ENCODE measurements at places on chromosomes 16 and 17. TPM values are rescaled to one million over a fixed set of nuclear protein-coding genes. Genes with fewer than 3 reads are reported as not detected.

The TMEM97 gene
- 64.9 TPM for total RNA-seq

The SLC13A2 gene
- total RNA-seq = not detected

The PMM2 gene
- total RNA-seq = 58.9 TPM

The DPEP1 gene
- total RNA-seq = not detected

- H3K36me3 ChIP-seq = peaks cover 6% of the 10 kb centered on the region
- H3K27me3 ChIP-seq = no peaks in the 10 kb centered on the region
- no peak overlapping the region for H3K27ac ChIP-seq
- DNase-seq = no peak
- no peak overlapping the region for H3K4me3 ChIP-seq
- H3K4me1 ChIP-seq = peaks cover 57% of the 10 kb centered on the region
Measured at GRCh38 chr17:77418609-77419008, 277.8 kb downstream of the SEC14L1 start.

DNA sequence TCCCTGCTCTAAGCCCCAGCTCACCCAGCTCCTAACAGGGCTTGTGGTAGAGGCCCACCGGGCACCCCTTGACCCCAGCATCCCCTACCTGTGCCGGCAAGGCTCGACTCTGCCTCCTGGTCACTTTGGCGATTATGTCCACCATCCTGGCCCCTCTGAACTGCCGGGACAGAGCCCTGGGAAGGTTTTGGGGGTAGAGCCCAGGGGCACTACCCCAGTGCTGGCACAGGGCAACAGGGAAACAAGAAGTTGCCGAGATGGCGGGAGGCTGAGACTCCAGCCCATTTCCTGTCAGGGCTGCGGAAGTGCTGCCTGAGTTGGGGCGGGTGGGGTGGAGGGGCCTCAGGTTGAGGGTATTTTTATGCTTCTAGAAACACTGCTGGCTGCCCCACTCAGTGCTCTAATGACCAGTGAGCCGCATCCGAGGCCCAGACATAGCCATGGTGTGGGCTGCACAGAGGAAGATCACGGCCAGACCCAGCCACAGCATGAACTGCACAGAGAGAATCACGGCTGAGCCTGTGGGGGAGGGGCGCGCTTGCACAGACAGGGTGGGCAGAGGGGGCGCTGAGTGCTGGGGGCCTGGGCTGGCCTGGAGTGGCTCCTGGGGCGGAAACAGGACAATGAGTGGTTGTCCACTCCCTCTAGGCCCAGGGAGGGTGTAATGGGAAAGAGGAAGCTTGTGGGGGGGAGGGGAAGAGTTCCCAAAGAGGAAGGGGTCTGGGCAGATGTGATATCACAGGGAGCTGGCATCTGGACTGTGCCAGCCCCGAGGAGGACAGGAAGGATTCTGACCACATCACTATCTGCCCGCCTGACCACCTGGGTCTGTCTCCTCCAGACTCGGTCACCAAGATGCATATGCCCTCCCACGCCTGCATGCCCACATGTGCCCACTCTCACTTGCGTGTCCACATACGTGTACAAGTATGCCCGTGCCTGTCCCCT lies 22.3 kb downstream of the ARHGAP27 start:
- peaks cover 48% of the 10 kb centered on the region for H3K4me1 ChIP-seq
- H3K27ac ChIP-seq = peak overlapping the region; percentile 84
- H3K27me3 ChIP-seq = no peaks in the 10 kb centered on the region
- DNase-seq = peak; percentile 42
- H3K36me3 ChIP-seq = peaks cover 9% of the 10 kb centered on the region
- H3K4me3 ChIP-seq = peak overlapping the region; percentile 100

DNA sequence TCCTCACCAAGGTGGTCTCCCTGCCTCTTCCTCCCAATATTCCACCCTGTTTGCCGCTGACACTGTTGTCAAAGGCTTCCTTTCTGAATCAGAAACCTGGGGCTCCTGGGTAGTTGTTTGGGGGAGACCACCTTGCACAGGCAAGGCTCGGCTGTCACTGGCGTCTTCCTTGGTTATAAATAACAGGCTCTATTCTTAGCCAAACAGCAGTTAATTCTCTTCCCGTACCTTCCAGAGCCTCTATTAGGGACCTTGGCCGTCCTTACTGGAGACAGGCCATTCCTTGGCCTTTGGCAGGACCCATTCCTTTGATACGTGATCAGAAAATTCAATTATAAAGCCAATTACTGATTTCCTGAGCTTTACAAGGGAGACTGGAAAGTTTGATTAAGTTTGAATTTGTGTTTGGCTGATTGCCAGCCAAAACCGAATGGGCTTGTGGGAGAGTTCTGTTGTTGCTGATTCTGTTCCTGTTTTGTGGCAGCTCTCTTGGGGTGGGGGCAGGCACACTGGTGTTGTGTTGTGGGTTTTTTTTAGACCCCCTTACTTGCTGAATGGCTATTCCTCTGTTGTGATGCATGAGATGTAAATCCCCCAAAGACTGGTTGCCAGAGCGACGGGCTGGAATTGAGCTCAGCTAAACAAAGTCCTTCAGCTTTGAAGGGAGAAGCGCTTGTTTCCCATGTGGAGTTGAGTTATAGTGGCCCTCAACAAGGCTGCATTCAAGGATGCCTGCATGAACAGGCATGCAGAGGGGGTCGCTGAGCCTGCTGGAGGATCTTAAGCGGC lies 104.6 kb downstream of the GNAO1 start:
- H3K4me3 ChIP-seq = no peak overlapping the region
- no peaks in the 10 kb centered on the region for H3K4me1 ChIP-seq
- no peak overlapping the region for H3K27ac ChIP-seq
- H3K27me3 ChIP-seq = no peaks in the 10 kb centered on the region
- DNase-seq = no peak

- no peak overlapping the region for H3K27ac ChIP-seq
- no peak for DNase-seq
- no peaks in the 10 kb centered on the region for H3K27me3 ChIP-seq
- no peaks in the 10 kb centered on the region for H3K4me1 ChIP-seq
- no peak overlapping the region for H3K4me3 ChIP-seq
Measured at GRCh38 chr17:63792055-63792729, 18.2 kb downstream of the DDX42 start.

- peaks cover 22% of the 10 kb centered on the region for H3K4me1 ChIP-seq
- H3K27ac ChIP-seq = no peak overlapping the region
- no peaks in the 10 kb centered on the region for H3K27me3 ChIP-seq
- no peak for DNase-seq
- no peaks in the 10 kb centered on the region for H3K36me3 ChIP-seq
Measured at GRCh38 chr17:83056583-83057396, 22.6 kb upstream of the METRNL start.

The IL34 gene
- total RNA-seq = not detected

- H3K4me1 ChIP-seq = peaks cover 14% of the 10 kb centered on the region
- H3K27me3 ChIP-seq = no peaks in the 10 kb centered on the region
- no peak overlapping the region for H3K27ac ChIP-seq
- peaks cover 59% of the 10 kb centered on the region for H3K36me3 ChIP-seq
- no peak overlapping the region for H3K4me3 ChIP-seq
- no peak for DNase-seq
Measured at GRCh38 chr16:50309527-50310307, 43.4 kb downstream of the ADCY7 start.

DNA sequence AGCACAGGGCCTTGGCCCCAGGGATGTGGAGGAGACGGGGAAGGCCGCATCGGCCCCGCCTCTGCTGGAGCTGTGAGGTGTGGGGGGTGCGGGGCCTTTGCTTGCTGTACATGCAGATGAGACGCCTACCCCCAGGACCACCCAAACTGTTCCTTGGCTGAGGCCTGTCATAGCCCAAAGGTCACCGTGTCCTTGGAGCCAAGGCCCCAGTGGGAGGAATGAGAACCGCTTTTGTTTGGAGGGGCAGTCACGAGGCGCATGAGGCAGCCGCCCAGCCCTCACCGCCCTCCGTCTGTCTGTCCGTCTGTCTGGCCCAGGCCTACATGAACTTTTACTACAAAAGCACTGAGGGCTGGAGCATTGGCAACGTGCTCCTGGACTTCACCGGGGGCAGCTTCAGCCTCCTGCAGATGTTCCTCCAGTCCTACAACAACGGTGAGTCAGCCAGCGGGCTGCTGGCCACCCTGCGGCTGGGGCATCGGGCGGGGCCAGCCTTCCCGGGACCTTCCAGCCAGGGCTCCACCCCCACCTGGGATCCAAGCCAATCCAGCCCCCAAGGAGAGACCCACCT lies 8.8 kb downstream of the TAX1BP3 start:
- no peaks in the 10 kb centered on the region for H3K27me3 ChIP-seq
- H3K27ac ChIP-seq = no peak overlapping the region
- no peak for DNase-seq
- no peaks in the 10 kb centered on the region for H3K36me3 ChIP-seq
- H3K4me1 ChIP-seq = no peaks in the 10 kb centered on the region
- no peak overlapping the region for H3K4me3 ChIP-seq

DNA sequence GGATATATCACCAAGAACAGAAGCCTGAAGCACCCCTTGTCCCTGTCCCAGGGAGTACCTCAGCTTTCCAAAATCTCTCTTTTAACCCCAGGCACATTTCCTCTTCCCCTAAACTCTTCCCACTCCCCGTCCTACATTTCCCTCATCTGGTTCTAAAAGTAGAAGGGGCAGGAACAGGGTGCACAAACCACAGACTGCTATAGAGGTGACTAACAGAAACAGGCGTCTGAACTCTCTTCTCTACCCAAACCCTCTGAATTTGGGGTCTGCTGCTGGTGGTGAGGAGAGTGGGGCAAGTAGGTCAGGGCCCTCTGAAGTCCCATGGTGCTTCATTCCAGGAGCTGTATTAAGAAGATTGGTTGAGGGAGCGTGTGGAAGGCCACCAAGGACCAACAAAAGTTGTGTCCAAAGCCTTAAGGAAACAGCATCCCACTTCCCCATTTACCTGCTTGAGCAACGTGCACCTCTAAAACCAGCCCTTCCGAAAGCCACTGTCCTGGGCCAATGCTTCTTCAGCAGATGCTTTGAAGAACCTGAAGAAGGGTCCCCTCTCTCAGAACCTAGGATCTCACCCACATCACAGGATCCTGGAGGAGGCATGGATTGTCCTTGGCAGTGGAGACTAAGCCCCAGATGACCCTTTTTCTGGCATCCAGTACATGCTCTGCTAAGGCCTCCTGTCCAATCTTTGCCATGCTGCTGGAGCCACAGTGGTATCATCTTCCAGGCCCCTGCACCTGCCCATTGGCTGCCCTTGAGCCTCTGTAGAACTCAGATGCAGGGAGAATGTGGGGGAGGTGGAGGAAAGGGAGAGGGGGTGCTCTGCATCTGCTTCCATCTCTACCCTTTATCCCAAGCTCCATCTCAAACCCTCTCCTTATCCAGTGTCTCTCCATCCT lies 5.7 kb upstream of the NR1D1 start:
- H3K4me1 ChIP-seq = peaks cover 95% of the 10 kb centered on the region
- H3K4me3 ChIP-seq = no peak overlapping the region
- H3K27ac ChIP-seq = no peak overlapping the region
- no peaks in the 10 kb centered on the region for H3K36me3 ChIP-seq

- H3K4me3 ChIP-seq = no peak overlapping the region
- no peaks in the 10 kb centered on the region for H3K27me3 ChIP-seq
- no peaks in the 10 kb centered on the region for H3K36me3 ChIP-seq
- peaks cover 42% of the 10 kb centered on the region for H3K4me1 ChIP-seq
Measured at GRCh38 chr17:66468241-66469087, 166.1 kb downstream of the PRKCA start.

The DPEP3 gene
- total RNA-seq = 0.18 TPM

DNA sequence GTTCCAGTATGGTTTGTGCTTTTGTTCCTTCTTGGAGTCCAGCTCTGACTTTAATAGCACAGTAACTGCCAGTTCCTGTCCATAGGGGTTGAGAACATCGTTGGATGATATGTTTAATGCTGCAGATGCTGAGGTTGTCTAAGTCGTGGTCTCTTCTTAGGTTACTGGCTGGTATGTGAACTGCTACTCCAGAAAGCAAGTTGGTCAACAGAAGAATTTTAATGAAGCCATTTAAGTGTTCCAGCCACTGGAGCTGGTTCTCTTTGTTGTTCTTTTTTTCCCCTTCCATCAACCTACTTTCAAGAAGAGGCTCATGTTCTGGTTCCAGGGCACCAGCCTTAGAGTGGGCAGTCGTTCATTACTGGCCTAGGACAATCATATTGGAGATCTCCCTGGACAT lies 140.3 kb upstream of the TBX2 start:
- no peaks in the 10 kb centered on the region for H3K36me3 ChIP-seq
- no peak overlapping the region for H3K27ac ChIP-seq
- no peaks in the 10 kb centered on the region for H3K27me3 ChIP-seq
- DNase-seq = no peak
- H3K4me3 ChIP-seq = no peak overlapping the region

The RILP gene
- 3.0 TPM for total RNA-seq

DNA sequence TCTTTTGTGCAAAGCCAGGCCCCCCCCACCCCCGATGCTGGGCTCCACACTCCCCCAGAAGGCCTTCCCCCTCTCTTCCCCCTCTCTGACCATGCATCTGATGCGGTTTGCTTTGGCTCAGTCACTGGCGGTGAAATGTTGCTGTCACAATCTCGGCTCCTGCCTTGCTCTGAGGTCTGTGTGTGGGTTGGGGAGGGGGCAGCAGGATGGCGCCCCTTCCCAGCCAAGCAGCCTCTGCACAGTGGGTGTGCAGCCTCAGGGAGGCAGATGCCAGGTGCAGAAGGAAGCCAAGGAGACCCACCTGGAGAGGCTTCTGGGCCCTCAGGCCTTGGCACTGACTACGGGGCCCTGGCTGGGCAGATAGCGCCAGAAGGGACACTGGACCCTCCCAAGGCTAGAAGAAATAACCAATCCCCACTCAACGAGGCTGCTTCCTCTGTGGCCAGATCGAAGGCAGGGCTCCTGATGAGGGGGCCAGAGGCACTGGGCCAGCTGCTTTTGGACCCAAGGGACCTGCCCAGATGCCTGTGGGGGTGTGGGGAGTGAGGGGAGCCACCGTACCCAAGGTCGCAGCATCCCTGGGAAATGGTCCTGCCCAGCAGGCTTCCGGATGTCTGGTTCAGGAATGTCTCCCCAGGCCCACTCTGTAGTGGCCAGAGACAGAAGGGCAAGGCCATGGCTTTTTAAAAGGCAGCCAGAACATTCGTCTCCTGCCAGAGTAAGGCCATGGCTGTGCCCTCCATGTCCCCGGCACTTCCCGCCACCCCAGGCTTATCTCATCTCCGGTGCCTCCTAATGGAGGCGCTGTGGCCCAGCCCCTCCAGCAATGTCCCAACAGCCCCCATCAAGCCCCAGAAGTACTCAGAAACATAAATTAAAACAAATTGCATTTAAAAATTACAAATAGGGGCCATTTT lies 43.4 kb upstream of the SLC38A10 start:
- H3K27me3 ChIP-seq = peaks cover 45% of the 10 kb centered on the region
- no peak for DNase-seq
- H3K36me3 ChIP-seq = no peaks in the 10 kb centered on the region

DNA sequence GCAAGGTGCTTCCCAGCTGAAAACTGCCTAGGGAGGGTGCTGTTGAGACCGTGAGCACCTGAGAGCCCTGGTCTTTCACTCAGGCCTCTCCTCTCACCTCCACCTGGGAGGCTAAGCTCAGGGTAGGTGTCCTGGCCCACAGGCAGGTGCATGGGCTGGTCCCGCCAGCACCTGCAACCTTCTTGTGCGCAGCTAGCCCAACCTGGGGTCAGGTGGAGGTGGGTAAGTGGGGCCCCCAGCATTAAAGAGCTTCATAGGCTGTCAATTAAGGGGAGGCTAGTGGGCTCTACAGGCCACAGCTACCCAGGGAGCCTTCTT lies 8.7 kb downstream of the ADCY7 start:
- H3K27me3 ChIP-seq = no peaks in the 10 kb centered on the region
- no peaks in the 10 kb centered on the region for H3K36me3 ChIP-seq
- H3K27ac ChIP-seq = peak overlapping the region; percentile 77
- peaks cover 98% of the 10 kb centered on the region for H3K4me1 ChIP-seq
- no peak for DNase-seq
